GM12865 (cell line): ENCODE measurements at places on chromosomes 3 and 15.

- no peak for DNase-seq
Observed at GRCh38 chr3:64099316-64099715, 76.0 kb upstream of the PSMD6 start.

DNA sequence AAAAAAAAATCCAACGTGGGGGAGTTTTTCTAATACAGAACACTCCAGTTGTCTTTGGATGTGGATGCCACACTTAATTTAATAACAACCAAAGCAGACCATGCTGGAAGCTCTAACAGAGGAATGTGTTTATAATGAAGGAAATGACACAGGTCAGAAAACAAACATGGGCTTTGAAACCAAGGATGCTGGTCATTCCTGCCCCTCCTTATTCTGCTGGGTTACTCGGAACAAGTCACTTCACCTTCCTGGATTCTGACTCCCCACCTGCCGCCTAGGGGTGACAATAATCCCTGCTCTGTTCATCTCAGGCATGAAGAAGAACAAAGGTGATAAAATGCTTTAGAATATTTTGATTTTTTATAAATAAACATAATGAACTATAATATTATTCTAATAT, 240.9 kb upstream of the ADAMTS9 start:
- no peak for DNase-seq

- no peak for DNase-seq
Observed at GRCh38 chr3:11570789-11571495, 72.8 kb downstream of the VGLL4 start.

GRCh38 chr15:39665629-39666250, 84.9 kb downstream of the THBS1 start:
- DNase-seq = no peak

DNA sequence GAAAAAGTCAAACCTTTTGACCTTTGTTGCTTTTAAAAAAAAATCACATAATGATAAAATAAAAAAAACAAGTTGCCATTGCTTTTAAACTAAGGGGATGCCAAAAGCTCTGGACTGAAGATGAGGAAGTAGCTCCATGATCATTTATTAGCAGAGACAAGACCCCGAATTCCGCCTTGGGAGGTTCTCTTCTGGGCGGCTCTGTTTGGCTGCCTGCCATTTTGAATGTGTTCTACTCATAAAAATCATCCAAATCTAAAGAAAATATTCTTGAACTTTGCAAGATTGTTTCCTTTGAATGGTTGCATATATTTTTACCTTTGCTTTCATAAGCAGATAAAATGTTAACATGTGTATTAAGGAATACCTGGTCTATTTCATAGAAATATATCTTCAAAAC, 63.8 kb downstream of the NCEH1 start:
- no peak for DNase-seq

DNA sequence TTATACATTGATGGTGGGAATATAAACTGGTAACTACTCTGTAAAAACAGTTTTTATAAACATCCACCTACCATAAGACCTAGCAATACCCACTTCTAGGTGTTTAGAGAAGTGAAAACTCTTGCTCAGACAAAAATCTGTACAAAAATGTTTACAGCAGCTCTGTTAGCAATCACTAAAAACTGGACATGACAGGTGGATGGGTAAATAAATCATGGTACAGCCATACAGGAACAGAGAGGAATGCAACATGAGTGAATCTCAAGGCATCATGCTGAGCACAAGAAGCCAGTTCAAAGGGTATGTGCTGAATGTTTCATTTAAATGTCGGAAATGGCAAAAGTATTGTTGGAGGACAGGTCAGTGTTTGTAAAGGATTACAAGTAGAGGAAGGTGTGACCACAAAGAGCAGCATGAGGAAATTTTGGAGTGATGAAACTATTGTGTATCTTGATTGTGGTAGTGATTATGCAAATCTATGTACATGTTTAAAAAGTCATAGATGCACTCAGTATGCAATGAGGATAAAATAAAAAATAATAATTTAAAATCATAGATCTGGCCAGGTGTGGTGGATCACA, 2.8 kb upstream of the RNU5A-1 start:
- no peak for DNase-seq

- no peak for DNase-seq
Observed at GRCh38 chr3:128077202-128077624, 25.0 kb downstream of the SEC61A1 start.

GRCh38 chr15:70093481-70094319, 4.0 kb downstream of the TLE3 start:
- DNase-seq = peak; percentile 41

- DNase-seq = no peak
Observed at GRCh38 chr3:165522386-165522785, 314.8 kb downstream of the BCHE start.

DNA sequence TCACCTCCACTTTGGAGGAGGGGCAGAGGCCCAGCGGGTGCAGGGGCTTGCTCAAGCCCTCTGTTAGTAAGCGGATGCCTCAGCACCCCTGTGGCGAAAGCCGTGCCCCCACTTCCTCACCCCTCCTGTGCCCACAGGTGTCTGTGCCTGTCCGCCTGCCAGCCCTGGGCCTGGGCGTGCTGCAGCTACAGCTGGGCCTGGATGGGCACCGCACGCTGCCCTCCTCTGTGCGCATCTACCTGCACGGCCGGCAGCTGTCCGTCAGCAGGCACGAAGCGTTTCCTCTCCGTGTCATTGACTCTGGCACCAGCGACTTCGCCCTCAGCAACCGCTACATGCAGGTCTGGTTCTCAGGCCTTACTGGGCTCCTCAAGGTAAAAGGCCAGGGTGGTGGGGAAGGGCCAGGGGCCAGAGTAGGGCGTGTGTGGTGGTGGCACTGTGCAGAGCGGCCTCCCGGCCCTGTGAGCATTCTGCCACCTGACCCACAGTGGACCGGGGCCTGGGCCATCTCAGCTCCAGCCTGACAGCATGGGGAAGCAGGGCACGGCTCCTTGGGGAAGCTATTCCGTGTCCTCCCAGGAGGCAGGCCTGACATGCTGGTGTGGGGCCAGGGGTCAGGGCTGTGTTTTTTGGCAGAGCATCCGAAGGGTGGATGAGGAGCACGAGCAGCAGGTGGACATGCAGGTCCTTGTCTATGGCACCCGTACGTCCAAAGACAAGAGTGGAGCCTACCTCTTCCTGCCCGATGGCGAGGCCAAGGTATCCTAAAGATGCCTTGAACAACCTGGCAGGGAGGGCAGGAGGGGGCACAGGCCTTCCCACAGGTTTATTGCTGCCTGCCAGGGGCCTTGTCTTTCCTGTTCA, 9.0 kb downstream of the MAN2A2 start:
- DNase-seq = no peak

DNA sequence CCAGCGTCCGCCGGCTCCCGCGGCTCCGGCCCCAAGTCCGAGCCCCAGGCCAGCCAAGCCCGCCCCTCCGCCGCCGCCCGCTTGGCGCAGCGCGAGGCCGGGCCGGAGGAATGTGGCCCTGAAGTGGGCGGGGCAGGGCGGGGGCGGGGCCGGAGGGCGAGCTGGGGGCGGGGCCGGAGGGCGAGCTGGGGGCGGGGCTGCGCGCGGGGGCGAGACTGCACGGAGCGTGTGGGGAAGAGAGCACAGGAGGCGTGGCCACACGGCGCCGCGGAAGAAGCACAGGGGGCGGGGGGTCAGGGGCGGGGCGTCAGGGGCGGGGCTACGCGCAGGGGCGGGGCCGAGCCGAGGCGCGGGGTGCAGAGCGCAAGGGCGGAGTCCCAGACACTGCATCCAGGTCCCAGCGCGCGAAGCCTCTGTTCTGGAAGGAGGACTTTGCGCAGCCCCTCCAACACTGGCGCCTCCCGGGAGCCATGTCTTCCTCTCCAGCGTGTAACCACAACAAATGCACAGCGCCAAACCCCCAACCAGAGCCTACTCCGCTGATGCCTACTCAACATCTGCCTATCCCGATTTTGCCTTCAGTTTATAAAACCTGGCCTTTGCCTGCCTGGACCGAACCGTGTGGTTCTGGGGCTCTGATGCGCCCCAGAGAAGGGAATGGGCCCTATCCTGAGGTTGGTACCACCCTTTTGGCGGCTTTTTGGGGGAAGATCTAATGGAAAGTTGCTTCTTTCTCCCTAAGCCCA, 105.5 kb downstream of the IQSEC1 start:
- DNase-seq = peak; percentile 95

- peak; percentile 53 for DNase-seq
Observed at GRCh38 chr15:75307778-75308390, 25.2 kb downstream of the GOLGA6D start.
